ENCODE measurements at places on chromosomes 16 and 17.
A peak's percentile ranks its signal among the peaks of the same experiment; 100 is the strongest.

- no peak for DNase-seq
These were observed 191.0 kb downstream of the IRF8 start for GRCh38 chr16:86089991-86090390.

GRCh38 chr17:80008848-80009247 is 26.8 kb downstream of the TBC1D16 start:
- DNase-seq, result no peak

- no peak for DNase-seq
These were observed 540.4 kb upstream of the CDH11 start for GRCh38 chr16:65662256-65662655.

DNA sequence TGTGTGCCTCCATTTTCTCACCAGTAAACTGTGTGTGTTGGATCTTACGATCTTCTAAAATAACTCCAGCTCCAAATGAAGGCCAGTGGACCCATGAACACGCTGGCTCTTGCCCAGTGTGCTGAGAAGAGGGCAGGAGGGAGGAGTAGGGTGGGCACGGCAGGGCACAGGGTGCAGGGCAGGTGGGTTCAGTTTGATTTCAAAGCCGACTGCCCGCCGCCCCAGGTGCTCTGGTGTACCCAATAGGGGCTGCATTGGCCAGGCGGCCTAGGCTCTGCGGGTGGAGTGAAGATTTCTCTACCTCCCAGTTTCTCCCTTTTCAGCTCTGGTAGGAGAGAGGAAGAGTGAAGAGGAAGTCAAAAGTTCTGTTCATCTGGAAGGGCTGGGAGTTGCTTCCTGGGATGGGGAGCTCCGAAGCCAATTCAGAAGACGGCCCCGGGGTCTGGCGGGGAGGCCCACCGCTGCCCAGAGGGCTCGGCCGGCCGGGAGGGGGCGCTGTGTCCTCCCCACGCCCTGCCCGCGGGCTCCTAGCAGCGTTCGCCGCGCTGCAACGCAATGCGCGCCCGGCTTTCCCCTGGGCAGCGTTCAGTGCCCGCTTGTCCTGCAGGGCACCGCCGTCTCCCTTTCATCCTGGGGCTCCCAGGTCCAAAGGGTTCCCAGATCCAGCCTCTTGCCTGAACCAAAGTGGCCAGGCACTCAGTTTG is 1.1 kb upstream of the CRHR1 start:
- no peak for DNase-seq

GRCh38 chr17:70366386-70366785 is 197.1 kb downstream of the KCNJ2 start:
- no peak for DNase-seq

- DNase-seq, result peak; percentile 61
These were observed at the start of gene RAD51D for GRCh38 chr17:35119370-35120165. RAD51D (minus strand) TSS chr17:35119860; CDS start chr17:35119613, 247 bp downstream.

GRCh38 chr16:79267781-79268180 is 332.8 kb downstream of the MAF start:
- DNase-seq, result no peak

- peak; percentile 60 for DNase-seq
These were observed 32.8 kb downstream of the MYO15A start for GRCh38 chr17:18141210-18141803.

DNA sequence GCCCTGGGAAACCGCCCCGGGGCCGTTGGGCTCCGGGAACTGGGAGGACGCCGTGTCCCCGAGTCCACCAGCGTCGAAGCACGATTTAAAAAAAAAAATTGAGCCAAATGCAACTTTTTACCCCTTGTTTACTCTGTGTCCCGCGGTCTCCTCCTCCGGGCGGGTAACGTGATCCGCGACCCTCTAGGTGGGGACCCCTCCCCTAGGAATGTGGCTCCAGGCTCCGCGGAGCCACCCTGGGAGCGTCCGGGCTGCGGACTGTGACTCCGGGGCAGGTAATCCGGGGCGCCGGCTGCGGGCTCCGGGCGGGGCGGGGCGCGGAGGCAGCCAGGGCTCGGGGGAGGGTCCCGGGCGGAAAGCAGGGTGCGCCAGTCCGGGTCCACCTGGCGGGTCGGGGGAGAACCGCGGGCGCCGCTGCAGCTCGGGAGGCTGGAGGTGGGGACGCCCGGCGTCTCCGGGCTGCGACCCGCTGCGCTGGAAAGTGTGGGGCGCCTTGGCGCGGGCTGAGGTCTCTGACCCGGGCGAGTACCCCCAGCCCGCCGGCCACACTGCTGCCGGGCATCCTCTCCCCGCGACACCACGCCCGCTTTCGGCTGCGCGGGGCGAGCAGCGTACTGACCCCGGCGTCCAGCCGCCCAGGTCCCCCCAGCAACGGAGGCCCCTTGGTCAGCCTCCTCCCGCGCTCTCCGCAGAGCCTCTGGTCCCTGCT is 852 bp upstream of the HELZ start:
- no peak for DNase-seq

GRCh38 chr17:14067347-14067746 is 2.0 kb upstream of the COX10 start:
- no peak for DNase-seq

- no peak for DNase-seq
These were observed 424.1 kb downstream of the CA10 start for GRCh38 chr17:51734462-51734861.
